Stimulated activated effector memory CD8-positive, alpha-beta T cell treated with anti-CD3 and anti-CD28 coated beads, Interleukin-12 subunit alpha, Interleukin-12 subunit beta, amount 100 ng/mL, for 72 hours (primary cell): ENCODE measurements at places on chromosomes 6 and 20.

DNA sequence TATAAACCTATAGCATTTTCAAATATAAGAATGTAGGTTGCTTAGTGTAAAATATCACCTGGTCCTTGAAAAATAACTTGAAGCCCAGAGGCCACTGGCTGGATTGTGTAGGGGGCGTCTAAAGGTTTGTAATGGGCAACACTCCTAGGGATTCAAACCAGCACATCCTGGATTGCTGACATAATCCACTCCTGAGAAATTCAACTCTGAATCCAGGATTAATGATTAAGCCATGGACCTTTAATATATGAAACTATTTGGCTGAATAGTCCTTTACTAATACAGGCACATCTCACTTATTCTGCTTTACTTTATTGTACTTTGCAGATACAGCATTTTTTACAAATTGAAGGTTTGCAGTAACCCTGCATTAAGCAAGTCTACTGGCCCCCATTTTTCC lies 160.8 kb downstream of the UBE3D start:
- DNase-seq: no peak

DNA sequence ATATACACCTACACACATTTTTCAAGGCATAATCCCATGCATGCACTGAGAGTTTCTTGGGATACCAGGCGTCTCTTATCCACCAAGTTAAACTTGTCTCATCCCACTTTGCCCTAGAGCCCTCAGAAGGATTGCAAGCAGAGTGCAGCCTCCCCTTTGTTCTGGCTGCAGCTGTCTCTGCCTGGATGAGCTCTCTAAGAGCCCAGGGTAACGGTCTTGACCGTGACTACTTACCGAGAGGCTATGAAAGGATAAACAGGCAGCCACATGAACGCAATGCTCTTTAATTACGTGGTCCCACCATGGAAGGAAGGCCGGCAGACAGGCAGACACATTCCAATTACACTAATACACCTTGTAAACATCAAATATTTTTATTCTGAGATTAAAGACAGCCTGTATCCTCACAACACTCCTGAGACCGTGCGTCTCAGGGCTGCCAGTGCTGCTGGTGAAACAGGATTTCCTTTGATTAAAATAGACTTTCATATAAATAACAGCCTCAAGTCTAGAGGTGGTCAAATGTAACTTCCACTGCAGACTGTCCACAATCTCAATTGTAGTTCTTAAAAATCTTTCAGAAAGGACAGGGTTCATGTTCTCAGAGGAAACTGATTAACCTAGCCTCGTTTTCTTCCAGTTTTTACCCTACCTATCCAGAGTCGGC lies 210.0 kb upstream of the PRDM1 start:
- no peak for DNase-seq

GRCh38 chr6:150036081-150036480 lies 10.7 kb upstream of the RAET1L start:
- DNase-seq: no peak

DNA sequence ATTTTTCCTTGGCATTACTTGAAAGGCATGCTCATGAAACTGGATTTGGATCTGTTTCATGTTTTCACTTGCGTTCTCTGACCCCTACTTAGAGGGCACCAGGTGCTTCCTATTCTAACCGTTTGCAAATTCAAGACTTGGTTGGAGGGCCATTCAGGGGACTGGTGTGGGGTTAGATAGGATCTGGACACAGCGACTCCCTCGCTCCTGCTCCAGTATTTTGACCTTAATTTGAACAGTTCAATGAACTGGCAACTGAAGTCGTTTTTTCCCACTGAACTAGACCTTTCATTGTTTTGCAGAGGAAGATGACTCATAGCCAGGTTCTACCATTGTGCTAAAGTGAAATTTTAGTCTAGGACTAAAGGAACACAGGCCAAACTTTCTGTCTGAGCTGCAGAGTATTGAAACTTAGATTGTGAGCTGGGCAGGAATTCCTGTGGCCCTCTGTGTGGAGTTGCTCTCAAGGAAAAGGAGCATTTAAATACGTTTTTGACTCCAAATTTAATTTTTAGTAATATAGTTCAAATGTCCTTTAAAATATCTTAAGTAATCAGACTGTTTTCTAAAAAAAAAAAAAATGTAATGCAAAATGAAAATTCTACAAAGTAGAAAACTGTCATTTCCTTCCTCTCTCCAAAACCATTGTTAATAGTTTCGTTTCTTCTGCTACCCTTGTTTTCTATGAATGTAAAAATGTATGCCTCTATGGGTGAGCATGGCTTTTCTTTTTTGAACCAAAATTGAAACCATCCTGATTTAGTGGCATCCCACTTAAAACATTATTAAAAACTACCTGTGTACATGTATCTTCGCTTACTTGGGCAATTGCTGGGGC lies 64.8 kb downstream of the UTRN start:
- no peak for DNase-seq

DNA sequence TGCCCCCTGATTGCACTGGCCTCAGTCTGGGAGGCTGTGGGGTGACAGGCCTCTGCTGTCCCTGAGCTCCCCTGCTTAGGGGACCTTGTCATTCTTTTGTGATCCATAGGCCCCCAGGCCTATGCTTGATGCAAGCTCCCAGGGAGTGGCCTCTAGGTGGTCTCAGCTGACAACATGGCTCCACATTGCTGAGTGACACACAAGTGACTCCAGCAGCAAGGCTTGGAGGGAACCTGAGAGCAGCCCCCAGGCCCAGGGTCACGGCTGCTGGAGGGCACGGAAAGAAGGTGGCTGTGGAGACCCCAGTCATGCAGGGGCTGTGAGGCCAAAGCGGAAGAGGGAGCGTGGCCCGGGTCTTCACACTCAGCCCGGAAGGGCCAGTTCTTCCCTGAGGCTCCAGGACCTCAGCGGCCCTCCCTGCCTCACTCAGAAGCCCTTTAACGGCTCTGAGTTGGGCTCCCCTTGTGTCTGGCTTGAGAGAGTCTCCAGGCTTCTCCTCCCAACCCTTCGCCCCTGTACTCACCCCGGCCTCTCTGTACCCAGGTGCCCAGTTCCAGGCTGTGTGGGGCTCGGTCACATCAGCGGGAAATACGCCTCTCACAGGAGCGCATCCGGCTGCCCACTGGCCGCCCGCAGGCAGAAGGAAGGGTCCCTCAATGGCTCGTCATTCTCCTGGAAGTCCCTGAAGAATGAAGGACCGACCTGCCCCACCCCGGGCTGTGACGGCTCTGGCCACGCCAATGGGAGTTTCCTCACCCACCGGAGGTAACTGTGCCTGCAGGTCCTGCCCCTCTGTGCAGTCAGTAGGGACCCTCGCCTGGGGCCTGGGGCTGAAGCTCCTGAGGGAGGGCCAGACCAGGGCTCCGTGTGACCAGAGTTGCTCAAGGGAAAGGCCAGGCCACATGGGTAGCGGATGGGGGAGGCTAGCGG lies 23.7 kb upstream of the PCMTD2 start:
- DNase-seq: no peak

DNA sequence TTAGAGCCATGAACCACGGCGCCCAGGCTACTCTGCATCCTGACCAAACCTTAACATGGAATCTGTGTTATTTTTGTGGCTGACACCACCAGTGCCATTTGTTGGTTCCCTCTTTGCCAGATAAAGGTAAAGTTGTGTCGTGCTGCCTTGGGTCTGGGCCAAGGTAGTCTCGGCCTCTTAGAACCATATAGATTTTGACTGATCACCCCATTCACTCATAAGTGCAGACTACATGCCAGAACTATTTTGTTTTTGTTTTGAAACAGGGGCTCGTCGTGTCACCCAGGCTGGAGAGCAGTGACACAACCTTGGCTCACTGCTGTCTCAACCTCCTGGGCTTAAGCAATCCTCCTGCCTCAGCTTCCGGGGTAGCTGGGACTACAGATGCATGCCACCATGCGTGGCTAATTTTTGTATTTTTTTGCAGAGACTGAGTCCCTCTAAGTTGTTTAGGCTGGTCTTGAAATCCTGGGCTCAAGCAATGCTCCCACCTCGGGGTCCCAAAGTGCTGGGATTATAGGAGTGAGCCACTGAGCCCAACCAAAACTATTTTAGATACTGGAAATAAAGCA lies 19.2 kb upstream of the RIPOR3 start:
- DNase-seq: no peak

DNA sequence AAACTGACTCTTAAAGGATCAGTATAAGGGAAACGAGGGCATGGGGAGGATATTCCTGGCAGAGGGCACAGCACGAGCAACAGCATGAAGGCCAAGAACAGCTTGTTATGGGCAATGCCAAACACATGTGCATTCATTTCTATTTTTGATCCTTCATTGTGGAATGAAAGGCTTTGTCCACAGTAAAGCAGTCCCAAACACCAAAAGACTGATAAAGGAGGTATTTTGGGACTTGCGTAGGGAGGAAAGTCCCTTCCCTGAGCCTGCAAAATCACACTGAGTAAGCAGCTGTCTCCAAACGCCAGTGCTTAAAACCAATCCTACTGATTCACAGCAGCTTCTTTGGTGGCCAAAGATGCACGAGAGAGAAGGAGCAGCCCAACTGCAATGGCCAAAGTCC lies 138.2 kb downstream of the UNC5CL start:
- DNase-seq: no peak

DNA sequence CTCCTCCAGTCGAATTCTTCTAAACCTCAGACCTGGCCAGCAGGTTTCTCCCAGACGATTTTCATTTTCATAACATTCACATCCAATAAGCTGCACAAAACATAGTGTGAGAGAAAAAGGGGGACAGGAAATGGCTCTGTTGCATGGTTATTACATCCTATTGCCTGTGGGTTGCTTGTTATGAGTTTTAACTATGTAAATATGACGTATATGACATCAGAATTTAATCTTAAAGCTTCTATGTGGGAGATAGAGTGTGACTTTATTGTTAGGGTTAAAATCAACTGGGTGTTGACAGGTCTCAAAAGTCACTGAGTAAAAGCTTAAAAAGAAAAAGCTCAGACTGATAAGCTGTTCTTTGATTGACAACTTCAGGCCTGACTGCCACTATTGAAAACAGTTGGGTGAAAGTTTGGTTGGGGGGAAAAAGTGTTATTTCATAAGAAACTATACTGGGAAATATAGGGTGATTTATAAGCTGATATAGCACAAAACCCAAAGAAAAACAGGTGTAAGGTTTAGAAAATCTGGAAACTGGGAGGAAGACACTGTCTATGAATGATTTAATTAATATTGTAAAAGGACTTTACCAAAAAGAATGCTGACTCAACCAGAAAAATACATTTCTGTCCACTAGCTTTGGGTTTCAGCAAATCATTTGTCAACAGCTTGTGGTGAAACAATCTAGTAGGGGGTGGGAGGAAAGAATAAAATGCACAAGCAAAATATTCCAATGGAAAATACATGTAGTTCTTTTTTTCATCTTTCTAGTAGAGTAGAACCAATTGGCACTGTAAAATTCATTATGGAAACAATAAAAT lies 134.1 kb upstream of the CEP162 start:
- DNase-seq: no peak

DNA sequence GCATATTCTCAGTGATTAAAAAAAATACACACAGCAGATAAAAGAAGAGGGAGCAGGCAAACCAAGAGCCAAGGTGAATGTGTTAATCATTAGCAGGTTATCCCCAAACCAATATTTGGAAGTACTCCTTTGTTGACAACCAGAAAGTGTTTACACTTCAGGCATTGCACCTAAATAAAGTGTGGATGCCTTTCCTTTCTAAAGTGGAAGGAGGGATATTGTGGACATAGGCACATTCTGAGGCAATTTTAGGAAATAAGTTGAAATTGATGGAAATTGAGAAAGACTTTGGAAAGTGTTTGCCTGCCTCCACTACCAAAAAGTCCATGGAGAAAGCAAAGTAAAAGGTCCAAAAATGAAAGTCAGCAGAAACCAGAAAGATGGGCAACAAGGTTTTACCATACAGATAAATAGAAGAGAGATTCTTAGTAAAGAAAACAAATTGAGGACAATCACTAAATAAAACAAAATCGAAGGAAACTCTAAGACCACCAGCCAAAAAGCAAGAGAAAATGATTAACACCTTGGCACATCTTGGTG lies 22.9 kb downstream of the SLC17A2 start:
- no peak for DNase-seq

DNA sequence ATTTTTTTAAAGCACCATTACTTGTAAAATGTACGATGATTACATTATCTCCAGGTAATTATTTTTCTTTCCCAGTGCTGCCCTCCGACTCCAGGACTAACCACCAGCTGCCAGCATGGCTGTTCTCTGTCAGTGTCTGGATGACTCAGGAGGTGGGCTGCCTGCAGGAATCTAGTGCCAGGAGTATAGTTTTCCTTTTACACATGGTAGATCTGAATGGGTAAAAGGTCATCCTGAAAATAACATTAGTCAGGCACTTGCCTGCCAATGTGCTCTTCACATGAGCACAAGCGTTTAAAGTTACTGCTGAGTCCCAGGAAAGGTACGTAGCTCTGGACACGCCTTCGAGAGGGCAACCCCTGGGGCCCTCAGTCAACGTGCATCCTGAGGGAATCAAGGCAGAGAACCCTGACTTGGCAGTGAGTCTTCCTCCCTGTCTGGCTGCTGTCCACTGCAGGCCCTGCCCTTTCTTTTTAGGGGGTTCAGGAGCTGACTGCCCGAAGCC lies 2.4 kb downstream of the DYNLT1 start:
- DNase-seq: no peak

- no peak for DNase-seq
Measured at GRCh38 chr20:57514273-57514751, 10.6 kb downstream of the CTCFL start.

- DNase-seq: no peak
Measured at GRCh38 chr6:150698391-150698790, 98.7 kb downstream of the PLEKHG1 start.

- DNase-seq: no peak
Measured at GRCh38 chr20:35319192-35319870, 27.1 kb upstream of the FAM83C start.

- DNase-seq: no peak
Measured at GRCh38 chr20:3405139-3405538, 2.3 kb downstream of the DNAAF9 start.

DNA sequence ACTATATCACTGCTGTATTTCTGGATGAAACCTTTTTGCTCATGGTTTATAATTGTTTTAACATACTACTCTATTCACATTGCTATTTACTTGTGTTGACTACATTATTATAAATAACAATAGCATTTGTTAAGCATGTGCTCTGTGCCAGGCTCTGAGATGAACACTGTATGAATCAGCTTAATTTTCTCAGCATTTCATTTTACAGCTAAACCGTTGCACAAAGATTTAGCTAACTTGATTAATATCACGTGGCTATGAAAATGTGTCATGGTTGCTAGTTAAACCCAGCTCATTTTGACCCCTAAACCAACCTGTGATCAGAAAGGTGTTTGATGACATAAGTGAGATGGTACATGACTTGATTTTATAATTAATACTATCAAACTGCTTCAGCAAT lies 77.5 kb downstream of the NCOA7 start:
- no peak for DNase-seq

DNA sequence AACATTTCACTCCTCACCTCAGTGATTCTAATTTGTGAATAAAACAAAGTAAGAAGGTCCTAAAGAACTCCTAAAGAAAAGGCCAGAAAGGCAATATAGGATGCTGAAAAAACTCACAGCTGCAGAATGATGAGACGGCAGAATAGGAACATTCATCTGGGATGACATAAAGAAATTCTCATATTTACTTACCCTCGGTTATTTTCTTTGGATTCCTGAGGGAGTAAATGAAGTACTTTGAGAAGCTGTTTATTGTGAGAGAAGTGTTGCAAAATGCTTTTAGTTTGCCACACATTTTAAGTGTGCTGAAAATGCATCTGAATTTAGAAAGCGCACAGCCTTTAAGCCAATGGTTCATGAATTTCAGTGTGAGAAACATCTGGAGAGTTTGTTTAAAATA lies 35.7 kb upstream of the RBL1 start:
- DNase-seq: no peak

GRCh38 chr6:105253787-105254186 lies 74.0 kb upstream of the POPDC3 start:
- DNase-seq: no peak

GRCh38 chr6:71250099-71250602 lies 38.5 kb upstream of the OGFRL1 start:
- DNase-seq: no peak
